ENCODE measurements at places on chromosomes 2 and 18. TPM values are rescaled to one million over a fixed set of nuclear protein-coding genes. Genes with fewer than 3 reads are reported as not detected.

EGR4 gene
- 14.9 TPM for total RNA-seq

MC5R gene
- total RNA-seq, result 0.31 TPM

NETO1 gene
- total RNA-seq, result 4.2 TPM

G6PC2 gene
- total RNA-seq, result 2.5 TPM

EFR3B gene
- 3.7 TPM for total RNA-seq

TEX44 gene
- total RNA-seq, result 84.4 TPM

SLC23A3 gene
- 0.39 TPM for total RNA-seq

CIB4 gene
- 7.5 TPM for total RNA-seq

DNA sequence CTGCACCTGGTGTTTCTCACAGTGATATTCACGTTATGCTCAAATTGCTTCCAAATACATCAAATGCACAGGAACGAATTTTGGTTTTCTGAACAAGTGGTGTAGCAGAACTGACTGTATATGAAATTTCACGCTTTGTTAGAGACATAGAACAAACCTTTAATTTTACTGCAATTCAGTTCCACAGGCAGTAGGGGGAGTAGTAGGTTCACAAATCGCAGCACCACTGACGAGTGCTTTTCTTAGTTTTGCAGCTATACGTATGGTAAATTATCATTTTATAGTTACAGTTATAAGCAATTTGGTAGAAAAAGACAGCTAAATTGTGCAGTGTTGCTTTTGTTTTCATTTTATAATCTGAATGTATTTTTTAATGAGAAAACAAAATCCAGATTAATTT is 113.3 kb downstream of the KIAA1328 start:
- H3K27ac ChIP-seq, result no peak overlapping the region
- no peak for DNase-seq
- no peaks in the 10 kb centered on the region for H3K27me3 ChIP-seq
- no peaks in the 10 kb centered on the region for H3K36me3 ChIP-seq
- H3K4me1 ChIP-seq, result no peaks in the 10 kb centered on the region

- DNase-seq, result no peak
- H3K27ac ChIP-seq, result no peak overlapping the region
- no peaks in the 10 kb centered on the region for H3K36me3 ChIP-seq
- H3K27me3 ChIP-seq, result no peaks in the 10 kb centered on the region
- no peaks in the 10 kb centered on the region for H3K4me1 ChIP-seq
- no peak overlapping the region for H3K4me3 ChIP-seq
These were observed 105.0 kb downstream of the NEDD4L start for GRCh38 chr18:58148954-58149471.

GRCh38 chr18:77044866-77045664 is 87.5 kb downstream of the MBP start:
- no peaks in the 10 kb centered on the region for H3K36me3 ChIP-seq
- H3K4me1 ChIP-seq, result no peaks in the 10 kb centered on the region
- no peak overlapping the region for H3K27ac ChIP-seq
- no peak for DNase-seq
- H3K27me3 ChIP-seq, result no peaks in the 10 kb centered on the region
- H3K4me3 ChIP-seq, result no peak overlapping the region

DNA sequence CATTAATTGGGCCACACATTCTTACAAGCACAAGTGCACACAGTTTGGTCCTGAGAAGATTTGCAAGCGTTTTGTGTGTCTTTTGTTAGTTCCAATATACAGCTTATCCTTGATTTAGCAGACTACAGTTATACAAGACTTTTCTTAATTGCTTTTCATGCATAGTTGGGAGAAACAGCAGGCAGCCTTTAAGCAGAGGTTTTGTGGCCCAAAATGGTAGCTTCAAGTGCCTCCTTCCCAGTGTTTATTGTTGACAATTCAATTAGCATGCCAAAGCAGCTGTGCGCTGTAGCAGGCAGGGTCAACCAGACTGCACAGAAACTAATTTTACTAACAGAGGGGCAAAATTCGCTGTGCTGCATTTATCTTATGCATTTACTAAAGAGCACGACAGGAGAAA is 47.5 kb downstream of the FRZB start:
- DNase-seq, result no peak
- H3K4me3 ChIP-seq, result no peak overlapping the region
- H3K27ac ChIP-seq, result no peak overlapping the region
- H3K36me3 ChIP-seq, result no peaks in the 10 kb centered on the region

GRCh38 chr2:191867507-191867847 is 20.6 kb upstream of the CAVIN2 start:
- no peak overlapping the region for H3K27ac ChIP-seq
- H3K4me3 ChIP-seq, result no peak overlapping the region
- DNase-seq, result no peak
- peaks cover 24% of the 10 kb centered on the region for H3K4me1 ChIP-seq

DNA sequence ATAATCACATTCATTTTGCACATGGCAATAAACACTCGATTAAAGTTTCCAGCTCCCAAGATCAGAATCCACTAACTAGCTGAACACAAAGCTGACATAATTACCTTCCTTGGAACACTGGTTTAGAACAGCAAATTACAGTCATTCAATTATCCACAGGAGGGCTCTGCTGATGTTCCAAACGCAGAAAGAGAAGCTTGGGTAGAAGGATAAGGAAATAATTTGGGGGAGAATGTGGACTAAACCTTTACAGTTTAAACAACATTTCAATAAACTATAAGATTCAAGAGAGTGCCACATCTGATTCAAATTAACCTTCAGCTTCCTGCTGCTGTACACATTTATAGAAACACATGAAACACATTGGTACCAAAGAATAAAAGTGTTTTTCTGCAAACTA is 67.8 kb upstream of the ARL4C start:
- no peak overlapping the region for H3K27ac ChIP-seq
- no peak overlapping the region for H3K4me3 ChIP-seq
- no peaks in the 10 kb centered on the region for H3K27me3 ChIP-seq

DNA sequence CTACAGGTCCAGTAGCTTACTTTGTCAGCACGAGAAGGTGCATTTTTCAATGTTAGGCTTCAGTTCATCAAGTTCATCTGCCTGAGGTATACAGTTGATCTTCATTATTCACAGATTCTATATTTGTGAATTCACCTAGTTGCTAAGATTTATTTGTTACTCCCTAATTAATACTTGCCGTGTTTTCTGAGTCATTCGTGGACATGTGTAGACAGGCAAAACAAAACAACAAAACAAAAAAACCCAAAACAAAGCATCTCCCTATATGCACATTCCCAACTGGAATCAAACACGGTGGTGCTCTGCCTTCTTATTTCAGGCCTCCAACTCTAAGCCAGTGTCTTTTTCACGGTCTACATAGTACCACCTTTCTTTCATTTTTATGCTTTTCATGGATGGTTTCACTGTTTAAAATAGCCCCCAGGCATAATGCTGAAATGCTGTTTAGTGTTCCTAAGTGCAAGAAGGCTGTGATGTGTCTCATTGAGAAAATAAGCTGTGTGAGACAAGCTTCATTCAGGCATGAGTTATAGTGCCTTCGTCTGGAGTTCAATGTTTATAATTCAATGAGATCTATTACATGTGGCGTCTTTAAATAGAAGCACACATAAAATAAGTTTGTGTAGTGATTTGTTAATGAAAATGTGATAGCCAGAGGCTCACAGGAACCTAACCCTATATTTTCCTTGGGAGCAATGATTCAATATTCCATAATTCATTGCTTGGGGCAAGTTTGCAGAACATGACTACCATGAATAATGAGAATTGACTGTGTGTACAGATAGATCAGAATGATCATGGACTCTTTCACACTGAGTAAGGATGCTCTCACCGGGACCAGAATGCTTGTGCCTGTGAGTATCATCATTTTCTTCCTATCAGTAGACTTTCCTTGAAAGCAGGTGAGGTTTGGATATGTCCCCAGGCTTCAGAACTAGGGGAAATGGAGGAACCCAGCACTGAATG is 24.6 kb downstream of the ITGB6 start:
- H3K27me3 ChIP-seq, result no peaks in the 10 kb centered on the region
- no peaks in the 10 kb centered on the region for H3K4me1 ChIP-seq
- H3K36me3 ChIP-seq, result no peaks in the 10 kb centered on the region
- no peak for DNase-seq

DNA sequence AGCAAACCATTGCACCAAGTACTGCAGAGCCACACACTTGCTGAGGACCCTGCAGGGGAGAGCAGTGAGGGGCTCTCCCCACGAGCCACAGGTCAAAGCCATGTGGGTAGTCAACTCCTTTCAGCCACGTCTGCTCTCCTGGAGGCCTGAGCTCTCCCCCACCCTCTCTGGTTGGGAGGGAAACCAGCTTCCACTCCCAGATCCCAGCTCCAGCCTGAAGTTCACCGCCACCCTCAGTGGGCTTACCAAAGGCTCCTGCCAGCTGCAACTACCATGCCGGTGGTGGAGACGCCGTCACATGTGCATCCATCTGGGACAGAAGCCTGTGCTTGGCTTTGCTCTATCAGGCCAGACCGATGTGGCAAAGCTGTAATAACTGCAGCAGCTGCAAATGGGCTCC is 521.5 kb upstream of the RAB6C start:
- H3K36me3 ChIP-seq, result no peaks in the 10 kb centered on the region
- no peak overlapping the region for H3K27ac ChIP-seq
- DNase-seq, result no peak
- no peaks in the 10 kb centered on the region for H3K4me1 ChIP-seq

- peak overlapping the region; percentile 27 for H3K27ac ChIP-seq
- H3K27me3 ChIP-seq, result no peaks in the 10 kb centered on the region
- H3K4me1 ChIP-seq, result peaks cover 10% of the 10 kb centered on the region
- no peak overlapping the region for H3K4me3 ChIP-seq
- peak; percentile 80 for DNase-seq
These were observed 3.4 kb upstream of the TXNL1 start for GRCh38 chr18:56641714-56642337.

GRCh38 chr2:221420245-221420644 is 151.9 kb downstream of the EPHA4 start:
- H3K27ac ChIP-seq, result no peak overlapping the region
- H3K4me3 ChIP-seq, result no peak overlapping the region
- no peaks in the 10 kb centered on the region for H3K4me1 ChIP-seq
- no peak for DNase-seq
- no peaks in the 10 kb centered on the region for H3K27me3 ChIP-seq
- H3K36me3 ChIP-seq, result no peaks in the 10 kb centered on the region

DNA sequence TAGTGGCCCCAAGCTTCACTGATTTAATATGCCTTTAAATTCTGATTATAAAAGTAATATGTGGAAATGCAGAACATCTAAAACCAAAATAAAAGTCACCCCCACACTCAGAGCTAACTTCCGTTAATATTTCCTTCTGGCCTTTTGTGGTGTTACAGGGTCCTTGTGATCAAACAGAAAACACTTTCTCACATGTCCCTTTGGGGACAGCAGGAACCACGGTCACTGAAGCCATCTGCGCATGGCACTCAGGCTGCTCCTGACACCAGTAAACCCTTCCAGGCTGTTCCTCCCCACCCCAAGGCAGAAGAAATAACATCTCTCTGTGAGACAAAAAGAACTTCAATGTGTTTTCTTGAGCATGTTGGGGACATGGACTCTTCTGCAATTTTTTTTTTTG is 25.1 kb upstream of the GPR17 start:
- no peaks in the 10 kb centered on the region for H3K4me1 ChIP-seq
- H3K4me3 ChIP-seq, result no peak overlapping the region
- H3K27me3 ChIP-seq, result no peaks in the 10 kb centered on the region
- H3K27ac ChIP-seq, result no peak overlapping the region
- no peak for DNase-seq
- H3K36me3 ChIP-seq, result no peaks in the 10 kb centered on the region

- no peaks in the 10 kb centered on the region for H3K27me3 ChIP-seq
- no peak for DNase-seq
- no peaks in the 10 kb centered on the region for H3K36me3 ChIP-seq
- no peak overlapping the region for H3K4me3 ChIP-seq
These were observed 236.9 kb downstream of the AGPS start for GRCh38 chr2:177629357-177630024.

- DNase-seq, result no peak
- H3K4me1 ChIP-seq, result no peaks in the 10 kb centered on the region
- H3K27me3 ChIP-seq, result no peaks in the 10 kb centered on the region
- no peaks in the 10 kb centered on the region for H3K36me3 ChIP-seq
These were observed 206.2 kb downstream of the RPIA start for GRCh38 chr2:88897715-88898114.

- H3K4me3 ChIP-seq, result no peak overlapping the region
- H3K36me3 ChIP-seq, result no peaks in the 10 kb centered on the region
- H3K4me1 ChIP-seq, result no peaks in the 10 kb centered on the region
- H3K27me3 ChIP-seq, result no peaks in the 10 kb centered on the region
- H3K27ac ChIP-seq, result no peak overlapping the region
These were observed 44.8 kb upstream of the SYT4 start for GRCh38 chr18:43322132-43322531.

- no peaks in the 10 kb centered on the region for H3K27me3 ChIP-seq
- DNase-seq, result no peak
- H3K36me3 ChIP-seq, result no peaks in the 10 kb centered on the region
These were observed 56.3 kb downstream of the GTF3C3 start for GRCh38 chr2:196743165-196743564.

DNA sequence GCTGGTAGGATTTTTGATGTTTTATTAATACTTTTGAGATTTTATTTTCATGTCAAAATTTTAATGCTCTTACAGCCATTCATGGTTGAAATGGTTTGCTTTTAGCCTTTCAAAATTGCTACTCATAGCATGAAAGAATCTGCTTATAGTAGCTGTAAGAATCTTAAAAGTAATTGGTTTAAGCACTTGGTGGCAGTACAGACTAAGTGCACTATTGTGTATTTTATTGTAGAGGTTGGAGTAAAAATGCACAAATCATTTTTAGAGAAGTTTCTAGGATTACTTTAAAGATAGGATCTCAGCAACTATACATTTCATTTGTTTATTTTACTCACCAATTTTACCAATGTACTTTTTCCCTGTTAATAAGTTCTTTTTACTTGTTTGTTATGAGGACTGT is 205.8 kb downstream of the SPAG16 start:
- H3K36me3 ChIP-seq, result no peaks in the 10 kb centered on the region
- H3K4me1 ChIP-seq, result no peaks in the 10 kb centered on the region
- DNase-seq, result no peak
- H3K27me3 ChIP-seq, result no peaks in the 10 kb centered on the region
- H3K27ac ChIP-seq, result no peak overlapping the region
- H3K4me3 ChIP-seq, result no peak overlapping the region

DNA sequence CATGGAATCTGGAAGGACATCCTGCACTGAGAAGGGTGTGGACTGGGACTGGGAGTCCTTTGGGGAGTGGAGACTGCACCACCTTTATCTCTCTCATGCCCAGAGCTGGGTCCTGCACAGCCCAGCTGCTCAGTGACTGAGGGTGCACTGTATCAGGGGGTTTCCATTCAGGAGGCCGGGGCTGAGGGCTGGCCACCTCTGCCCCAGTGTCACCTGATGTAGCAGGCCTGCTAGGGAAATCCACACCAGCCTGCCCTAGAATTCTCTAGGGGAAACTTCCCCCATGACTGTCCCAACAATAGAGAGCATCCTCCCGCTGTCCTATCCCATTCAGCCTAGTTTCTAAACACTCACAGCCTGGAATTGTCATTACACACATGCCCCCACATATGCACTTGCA is 116.7 kb downstream of the CTIF start:
- H3K27me3 ChIP-seq, result no peaks in the 10 kb centered on the region
- H3K36me3 ChIP-seq, result no peaks in the 10 kb centered on the region
- no peak overlapping the region for H3K27ac ChIP-seq
- peaks cover 4% of the 10 kb centered on the region for H3K4me1 ChIP-seq
- no peak overlapping the region for H3K4me3 ChIP-seq

DNA sequence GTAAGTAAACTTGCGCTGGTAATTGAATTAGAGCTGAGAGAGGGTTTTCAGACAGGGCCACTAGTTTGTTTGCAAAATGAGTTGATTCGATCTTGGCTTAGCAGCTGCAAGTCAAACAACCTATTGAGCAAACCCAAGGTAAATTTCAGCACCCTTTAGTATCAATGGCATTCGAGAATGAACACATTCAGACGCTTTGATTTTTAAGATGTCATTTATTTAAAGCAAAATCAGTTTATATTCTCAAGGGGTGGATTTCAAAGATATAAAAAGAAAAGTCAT is 44.2 kb downstream of the TGIF1 start:
- H3K27me3 ChIP-seq, result no peaks in the 10 kb centered on the region
- no peak overlapping the region for H3K27ac ChIP-seq
- no peak for DNase-seq
